ENCODE measurements at places on chromosomes 7 and 10.

DNA sequence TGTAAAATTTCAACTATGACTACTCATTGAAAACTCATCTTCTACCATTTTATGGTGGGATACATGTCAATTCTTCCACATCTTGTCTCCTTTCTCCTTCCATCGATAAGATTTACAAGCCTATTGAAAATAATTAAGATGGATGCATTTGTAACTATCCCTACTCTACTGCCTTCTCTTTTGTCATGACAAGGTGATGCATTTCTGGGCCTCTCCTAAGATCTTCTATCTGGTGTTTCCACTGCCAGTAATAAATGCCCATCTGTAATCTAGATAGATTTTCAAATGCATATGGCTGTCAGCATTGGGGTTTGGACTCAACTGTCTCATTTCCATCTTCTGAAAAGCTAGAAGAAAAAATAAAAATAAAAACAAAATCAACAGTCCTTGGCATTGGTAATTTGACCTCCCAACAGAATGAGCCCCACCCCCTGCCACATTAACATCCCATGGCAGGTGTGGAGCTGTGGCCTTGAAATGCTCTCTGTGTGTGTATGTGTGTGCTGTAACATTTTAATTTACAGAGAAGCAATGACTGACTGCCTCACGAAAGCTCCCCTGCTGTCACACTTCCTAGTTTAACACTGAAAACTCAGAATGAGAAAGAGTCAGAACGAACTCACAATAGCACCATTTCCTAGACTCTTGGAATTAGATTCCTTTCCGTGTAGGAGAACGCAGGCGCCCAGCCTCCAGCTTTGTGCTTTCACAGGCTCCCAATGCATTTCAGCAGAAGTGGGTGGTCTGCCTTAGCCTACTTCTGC, 74.2 kb downstream of the RHOBTB1 start:
- no peak for DNase-seq

- DNase-seq = no peak
These were observed 44.4 kb upstream of the COMMD3 start for GRCh38 chr10:22271786-22272185.

GRCh38 chr7:68535266-68535665, 1063.0 kb upstream of the AUTS2 start:
- DNase-seq = no peak

DNA sequence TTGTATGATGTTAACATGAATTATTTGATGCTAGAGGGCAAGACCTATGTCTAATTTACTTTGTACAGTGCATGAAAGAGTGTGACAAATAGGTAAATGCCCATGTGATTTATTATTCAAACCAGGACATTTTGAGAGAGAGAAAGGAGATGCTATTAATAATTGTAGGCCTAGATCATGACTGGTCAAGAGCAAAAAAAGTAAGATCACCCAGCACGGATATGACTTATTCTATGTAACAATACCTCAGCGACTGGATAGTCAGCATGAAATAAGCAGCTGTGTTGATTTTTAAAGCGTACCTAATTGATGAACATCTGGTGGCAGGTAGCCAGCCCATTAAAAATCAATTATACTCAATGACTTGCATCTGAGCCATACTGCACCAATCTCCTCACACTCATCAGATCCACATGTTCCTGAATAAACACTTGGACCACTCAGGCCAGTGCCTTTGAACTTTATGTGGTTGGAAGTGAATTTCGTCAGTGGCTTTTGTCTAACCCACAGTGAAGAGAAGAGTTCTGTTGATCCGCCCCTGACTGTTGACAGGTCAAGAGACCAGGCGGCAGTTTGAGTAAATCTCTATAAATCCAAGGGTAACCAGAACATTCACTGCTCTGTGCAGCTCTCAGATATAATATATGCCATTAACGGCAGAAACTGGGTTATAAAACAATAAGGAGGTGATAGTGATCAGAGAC, 435.3 kb downstream of the MDFIC start:
- DNase-seq = no peak

GRCh38 chr10:43237631-43238446, 29.0 kb downstream of the RASGEF1A start:
- DNase-seq = no peak

DNA sequence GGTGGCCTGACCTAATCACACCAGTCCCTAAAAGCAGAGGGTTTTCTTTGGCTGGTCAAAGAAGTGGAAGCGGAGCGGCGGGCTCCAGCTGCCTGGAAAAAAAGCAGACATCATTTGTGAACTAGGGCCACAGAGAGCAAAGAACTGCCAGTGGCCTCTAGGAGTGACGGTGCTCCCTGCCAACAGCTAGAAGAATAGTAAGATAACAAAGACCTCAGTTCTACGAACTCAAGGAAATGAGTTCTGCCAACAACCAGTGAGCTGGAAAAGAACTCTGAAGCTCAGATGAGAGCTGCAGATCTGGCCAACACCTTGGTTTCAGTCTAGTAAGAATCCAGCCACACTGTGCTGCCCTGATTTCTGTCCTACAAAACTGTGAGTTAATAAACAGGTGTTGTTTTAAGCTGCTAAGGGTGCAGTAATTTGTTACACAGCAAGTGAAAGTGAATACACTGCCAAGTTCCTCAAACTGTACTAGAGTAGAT, 178.0 kb downstream of the SRPK2 start:
- no peak for DNase-seq

DNA sequence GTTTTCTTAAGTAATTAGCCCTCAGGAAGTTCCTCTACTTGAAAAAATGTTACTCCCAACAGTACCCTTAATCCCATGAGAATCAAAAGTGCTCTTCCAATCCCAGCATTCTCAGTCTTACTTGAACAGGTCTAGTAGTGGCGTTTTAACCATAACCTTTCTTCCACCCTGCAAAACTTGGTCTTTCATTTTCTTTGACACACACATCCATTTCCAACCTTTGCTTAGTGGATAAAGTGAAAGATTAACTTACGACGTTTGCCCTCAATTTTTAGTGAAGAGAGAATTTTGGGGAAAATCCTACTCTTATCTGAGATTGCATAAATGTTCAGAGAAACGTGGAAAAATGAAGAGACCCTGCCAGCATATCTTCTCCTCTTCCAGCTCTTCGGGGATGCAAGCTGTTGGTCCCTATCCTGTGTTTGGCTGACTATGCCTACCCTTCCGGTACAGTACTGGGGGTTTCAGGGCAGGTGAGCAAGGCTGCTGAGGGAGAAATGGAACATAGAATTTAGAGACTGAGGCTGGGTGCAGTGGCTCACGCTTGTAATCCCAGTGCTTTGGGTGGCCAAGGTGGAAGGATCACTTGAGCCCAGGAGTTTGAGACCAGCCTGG, 18.8 kb downstream of the WBP1L start:
- no peak for DNase-seq

DNA sequence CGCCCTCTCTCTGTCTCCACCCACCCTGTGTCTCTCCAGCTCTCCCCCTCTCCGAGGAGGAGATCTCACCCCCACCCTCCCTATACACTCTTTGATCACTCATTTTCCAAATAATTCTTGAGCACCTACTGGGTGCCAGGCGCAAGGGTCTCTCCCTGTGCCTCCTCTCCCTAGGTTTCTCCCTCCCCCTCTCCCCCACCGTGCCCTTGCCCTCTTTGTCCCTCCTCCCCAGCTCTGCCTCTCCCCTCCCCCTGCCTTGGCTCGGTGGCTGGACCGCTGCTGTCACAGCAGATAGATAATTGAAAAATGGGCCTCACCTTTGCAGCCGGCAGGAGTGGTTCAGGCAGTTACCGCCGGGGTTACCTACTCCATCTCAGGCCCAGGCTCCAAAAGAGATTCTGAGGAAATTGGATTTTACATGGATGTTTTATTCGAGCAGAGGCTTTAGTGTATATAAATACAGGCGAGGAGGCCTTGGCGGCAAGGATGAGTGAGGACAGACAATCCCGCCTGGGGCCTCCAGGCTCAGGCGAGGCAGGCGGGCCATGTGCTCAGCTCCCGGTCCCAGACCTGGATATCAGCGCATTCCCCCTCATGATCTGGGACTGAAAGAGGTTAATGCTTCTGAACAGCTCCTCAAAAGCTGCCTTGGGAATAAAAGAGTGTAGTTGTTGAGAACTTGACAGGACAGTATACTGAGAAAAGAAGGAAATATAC, 60.8 kb upstream of the BTRC start:
- peak; percentile 26 for DNase-seq

DNA sequence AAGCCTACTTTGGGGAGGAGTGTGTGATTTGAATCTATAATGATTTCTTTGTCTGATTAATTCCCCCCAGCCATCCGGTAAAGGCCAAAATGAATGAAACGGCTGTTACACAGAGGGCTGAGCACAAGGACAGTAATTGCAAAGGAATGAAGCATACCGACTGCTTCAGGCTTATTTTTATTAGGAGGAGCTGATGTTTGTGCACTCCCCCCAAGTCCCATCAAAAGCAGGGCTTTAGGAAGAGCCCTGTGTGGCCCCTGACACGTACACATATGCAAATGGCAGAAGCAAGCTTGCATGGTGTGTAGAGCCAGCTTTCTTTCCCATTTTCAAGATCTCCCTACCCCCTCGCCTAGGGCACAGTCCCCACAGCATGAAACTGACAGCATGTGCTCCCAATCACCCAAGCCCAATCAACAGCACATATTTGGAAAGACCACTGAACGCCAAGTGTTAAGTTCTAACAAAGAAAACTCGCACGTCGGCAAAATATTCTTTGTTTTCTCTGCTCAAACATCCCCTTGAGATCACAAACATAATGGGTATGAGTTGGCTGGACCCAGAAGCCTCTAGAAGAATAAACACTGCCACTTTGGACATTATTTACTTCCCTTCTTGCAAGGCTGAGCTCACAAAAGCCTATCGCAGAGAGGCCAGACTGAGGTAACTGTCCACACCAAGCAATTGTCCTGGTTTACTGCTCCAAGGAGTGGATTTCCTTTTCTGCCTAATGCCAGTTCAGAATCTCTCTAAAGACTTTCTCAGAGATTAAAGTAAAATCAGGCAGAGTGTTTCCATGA, 143.0 kb downstream of the CUBN start:
- DNase-seq = no peak

GRCh38 chr7:131524115-131524514, 32.3 kb downstream of the PODXL start:
- DNase-seq = no peak

- DNase-seq = no peak
These were observed 7.4 kb downstream of the TAS2R40 start for GRCh38 chr7:143229054-143229790.

DNA sequence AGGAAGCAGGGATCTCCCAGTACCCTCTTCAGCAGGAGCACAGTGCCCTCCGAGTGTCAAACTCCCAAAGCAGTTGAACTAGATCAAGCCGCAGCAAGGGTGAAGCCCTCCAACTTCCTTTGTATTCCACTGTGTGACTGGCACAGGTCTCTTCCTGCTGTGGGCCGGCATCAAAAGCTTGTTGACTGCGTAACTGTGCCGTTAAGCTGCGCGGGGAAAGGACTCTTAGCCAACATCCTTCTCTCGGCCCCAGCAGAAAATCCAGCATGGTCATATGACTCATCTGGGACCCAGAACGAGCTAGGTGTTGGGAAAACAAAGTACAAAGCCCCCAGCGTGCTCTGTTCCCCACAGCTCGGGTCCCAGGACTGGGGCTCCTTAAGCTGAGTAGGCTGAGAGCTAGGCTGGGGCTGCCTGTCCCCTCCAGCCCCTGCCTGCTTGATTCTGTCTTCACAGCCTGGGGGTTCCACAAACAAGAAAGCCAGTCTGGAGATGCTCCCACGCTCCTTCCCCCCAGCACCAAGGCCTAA, 52.2 kb downstream of the COL17A1 start:
- no peak for DNase-seq

- no peak for DNase-seq
These were observed 569.1 kb downstream of the DNAJB6 start for GRCh38 chr7:157905651-157906461.

DNA sequence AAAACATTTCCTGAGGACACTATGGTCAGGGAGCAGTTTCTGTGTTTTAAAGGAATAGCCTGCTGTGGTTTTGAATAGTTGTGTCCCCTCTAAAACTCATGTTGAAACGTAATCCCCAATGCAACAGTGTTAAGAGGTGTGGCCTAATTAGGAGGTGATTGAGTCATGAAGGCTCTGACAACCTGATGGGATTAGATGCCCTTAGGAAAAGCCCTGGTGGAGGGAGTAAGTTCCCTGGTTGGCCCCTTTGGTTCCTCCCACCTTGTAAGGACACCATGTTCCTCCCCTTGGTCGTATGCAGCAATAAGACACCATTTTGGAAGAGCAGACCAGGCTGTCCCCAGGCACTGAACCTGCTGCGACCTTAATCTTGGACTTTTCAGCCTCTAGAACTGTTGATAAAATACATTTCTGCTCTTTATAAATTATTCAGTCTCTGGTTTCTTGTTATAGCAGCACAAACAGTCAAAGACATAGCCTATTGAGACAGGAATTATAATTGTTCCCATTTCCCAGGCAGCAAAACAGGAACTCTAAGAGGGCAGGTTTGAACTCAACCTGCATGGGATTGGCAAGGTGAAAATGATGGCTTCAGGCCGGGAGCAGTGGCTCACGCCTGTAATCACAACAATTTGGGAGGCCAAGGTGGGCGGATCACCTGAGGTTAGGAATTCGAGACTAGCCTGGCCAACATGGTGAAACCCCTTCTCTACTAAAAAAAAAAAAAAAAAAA, 20.5 kb upstream of the TNS3 start:
- no peak for DNase-seq

GRCh38 chr7:70477036-70478010, 654.6 kb upstream of the GALNT17 start:
- DNase-seq = no peak

DNA sequence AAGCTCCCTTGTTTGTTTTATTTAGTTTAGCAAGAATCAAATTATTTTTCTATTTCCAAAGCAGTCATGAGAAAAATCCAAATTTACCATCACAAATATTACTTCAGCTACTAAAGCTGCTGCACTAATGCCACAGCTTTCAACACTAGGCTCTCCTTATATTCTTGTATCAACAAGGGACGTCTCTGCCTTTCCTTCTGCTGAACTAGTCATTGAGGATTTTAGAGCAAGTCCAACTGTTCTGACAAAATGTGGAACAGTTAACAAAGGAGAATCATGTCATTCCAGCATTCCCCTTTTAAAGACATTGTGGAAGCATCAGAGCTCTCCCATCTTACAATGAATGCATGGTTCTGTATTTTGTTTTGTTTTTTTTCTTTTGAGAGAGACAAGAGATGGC, 28.6 kb downstream of the FAM13C start:
- DNase-seq = no peak

- peak; percentile 33 for DNase-seq
These were observed 4.2 kb upstream of the RPEL1 start for GRCh38 chr10:103241262-103242011.

GRCh38 chr10:35927990-35928488, 285.9 kb upstream of the FZD8 start:
- DNase-seq = no peak

DNA sequence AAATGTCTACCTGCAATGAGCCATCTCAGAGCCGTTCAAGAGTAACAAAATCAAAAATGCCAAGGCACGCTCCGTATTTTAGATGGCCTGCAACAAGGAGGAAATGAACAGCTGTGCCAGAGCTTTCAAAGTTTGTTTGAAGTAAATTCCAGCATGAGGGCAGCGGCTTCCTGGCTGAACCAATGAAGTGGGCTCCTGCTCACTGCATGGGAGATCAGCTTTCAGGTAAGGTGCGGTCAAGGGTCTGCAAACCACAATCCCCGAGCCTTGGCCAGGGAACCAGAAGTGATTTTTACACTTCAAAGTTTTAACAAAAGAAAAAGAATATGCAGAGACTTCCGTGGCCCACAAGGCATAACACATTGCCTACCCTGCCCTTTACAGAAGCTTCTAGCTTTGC, 120.6 kb downstream of the DIP2C start:
- no peak for DNase-seq

Data from DMS79 treated with DMSO at 0.1 percent for 48 hours (cell line).